ENCODE measurements at places on chromosomes 3 and 15.

GRCh38 chr3:123634149-123635051, 49.5 kb upstream of the HACD2 start:
- no peak for DNase-seq

- no peak for DNase-seq
These were observed 427.5 kb downstream of the VGLL3 start for GRCh38 chr3:86563400-86563970.

GRCh38 chr3:177199206-177199760, 2.0 kb upstream of the TBL1XR1 start:
- no peak for DNase-seq

DNA sequence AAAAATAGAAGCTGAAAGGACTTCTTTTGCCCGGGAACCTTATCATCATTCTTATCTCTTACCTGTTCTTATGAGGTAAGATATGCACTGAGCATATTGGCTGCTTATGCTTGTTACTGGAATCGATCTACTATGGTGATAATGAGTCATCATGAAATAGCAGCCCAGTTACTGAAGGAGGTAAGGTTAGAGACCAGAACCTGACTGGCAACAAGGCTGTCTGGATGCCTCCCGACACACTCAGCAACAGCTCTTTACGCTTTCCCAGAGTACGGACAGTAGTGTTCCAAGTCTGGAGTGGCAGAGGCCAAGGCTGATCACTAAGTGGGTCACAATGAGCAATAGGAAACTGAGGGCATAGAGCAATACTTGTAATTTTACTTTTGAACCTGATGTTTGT, 314.1 kb downstream of the NLGN1 start:
- no peak for DNase-seq

DNA sequence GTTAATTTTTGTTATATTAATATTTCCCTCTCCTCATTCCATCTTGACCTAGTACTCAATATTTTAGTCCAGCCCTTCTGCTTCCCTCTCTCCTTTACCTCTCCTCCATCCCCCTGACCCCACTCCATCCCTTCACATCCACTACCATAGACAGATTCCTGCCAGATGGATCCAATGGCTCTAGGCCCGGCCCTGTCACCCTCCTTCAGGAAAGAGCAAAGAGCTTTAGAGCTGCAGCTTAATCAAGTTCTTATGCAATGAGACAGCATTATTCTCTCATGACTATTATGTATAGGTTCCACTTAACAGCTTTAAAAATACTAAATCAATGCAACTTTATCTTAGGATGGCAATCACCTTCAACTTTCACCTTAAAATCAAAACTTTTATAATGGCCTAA, 200.7 kb upstream of the TTC14 start:
- DNase-seq = no peak

- DNase-seq = no peak
These were observed 47.8 kb upstream of the ZBTB38 start for GRCh38 chr3:141320399-141321108.

- DNase-seq = no peak
These were observed 23.8 kb downstream of the NEDD4 start for GRCh38 chr15:55969582-55969981.

DNA sequence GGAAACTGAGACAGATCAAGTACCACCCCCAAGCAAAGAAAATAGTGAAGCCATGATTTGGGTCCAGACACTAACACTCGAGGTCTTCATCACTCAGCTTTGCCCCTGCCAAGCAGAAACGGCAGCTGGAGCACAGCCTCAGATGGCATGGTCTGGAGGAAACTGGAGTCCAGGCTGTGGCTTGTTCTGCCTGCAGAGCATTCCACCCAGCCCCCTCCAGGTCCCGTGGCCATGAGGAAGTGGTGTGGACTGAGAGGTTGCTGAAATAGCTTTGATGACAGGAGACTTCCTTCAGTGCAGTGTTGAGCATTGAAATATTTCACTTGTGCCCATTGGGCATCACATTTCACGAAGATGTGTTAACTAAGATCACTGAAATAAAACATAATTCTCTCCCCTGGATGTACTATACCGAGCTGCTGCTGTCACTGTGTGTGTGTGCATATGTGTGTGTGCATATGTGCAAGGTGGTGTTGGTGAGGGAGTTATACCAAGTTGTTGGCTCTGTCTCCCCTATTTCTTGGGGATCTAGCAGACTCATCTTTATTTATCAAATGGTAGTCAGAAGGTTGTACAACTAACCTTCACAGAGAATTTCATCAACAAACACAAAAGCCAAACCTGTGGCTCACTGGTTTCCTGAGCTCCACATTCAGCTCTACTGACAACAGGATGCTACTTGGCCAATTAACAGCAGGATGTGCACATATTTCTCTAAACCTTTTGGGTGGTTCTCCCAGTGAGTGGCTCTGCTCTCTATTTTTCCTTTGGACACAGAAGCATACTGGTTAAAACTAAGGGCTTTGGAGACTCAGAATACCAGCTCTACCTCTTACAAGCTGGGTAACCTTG, 660.1 kb upstream of the CFAP20DC start:
- no peak for DNase-seq

DNA sequence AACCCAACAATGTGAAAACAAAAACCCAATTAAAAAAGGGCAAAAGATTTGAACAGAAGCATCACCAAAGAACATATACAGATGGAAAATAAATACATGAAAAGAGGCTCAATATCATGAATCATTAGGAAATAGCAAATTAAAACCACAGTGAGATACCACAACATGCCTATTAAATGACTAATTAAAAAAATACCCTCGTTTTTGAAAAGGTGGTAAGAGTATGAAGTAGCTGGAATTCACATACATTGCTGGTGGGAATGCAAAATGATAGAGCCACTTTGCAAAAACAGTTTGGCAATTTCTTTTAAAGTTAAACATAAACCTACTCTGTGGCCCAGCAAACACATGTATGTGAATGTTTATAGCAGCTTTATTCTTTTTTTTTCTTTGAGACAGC, 75.8 kb downstream of the B3GNT5 start:
- DNase-seq = no peak

- no peak for DNase-seq
These were observed 362.3 kb downstream of the NR2F2 start for GRCh38 chr15:96692826-96693225.

- no peak for DNase-seq
These were observed 30.7 kb downstream of the CHST14 start for GRCh38 chr15:40501487-40501886.

DNA sequence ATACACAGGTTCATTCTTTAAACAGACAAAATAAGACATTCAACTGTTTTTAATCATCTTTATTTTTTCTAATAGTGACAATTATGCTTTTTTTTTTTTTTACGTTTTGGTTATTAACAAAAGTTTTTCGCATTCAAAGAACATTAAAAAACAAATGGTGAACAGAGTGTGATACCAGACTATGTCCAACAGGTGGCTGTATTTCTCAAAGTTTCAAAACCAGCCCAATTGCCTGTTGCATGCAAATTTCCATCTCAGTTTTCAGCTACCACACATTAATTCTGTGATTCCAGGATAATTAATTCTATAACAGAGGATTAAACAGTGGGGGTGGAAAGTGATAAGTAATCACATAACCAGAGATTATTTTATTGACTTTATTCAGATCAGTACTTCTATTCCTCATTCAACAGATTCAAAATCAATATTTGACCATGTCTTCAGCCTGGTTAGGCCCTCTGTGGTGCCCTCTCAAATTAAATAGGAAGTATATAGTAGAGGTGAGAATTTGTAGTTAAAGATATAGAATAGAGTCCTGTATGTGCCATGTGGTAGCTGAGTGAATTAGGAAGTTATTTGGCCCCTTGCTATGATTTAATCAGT, 122.2 kb upstream of the DCBLD2 start:
- DNase-seq = no peak
